Bronchial smooth muscle cell (primary cell): ENCODE measurements at places on chromosomes 5 and 9. TPM values are rescaled to one million over a fixed set of nuclear protein-coding genes. Genes with fewer than 3 reads are reported as not detected.

The MAP3K1 gene
- 2.7 and 3.2 TPM in 2 replicates for total RNA-seq

The NXNL2 gene
- total RNA-seq, result 0.77 and 3.0 TPM in 2 replicates

The LSM11 gene
- 1.7 and 1.9 TPM in 2 replicates for total RNA-seq

The VDAC1 gene
- 189 and 228 TPM in 2 replicates for total RNA-seq

The SKP1 gene
- total RNA-seq, result 253 and 316 TPM in 2 replicates

The ARL14EPL gene
- total RNA-seq, result 0.69 TPM in 1 of 2 replicates, not detected in the other

The SIL1 gene
- total RNA-seq, result 109 and 134 TPM in 2 replicates

The EPB41L4A gene
- 0.09 and 0.16 TPM in 2 replicates for total RNA-seq

The MEIKIN gene
- not detected in 2 replicates for total RNA-seq

The C9 gene
- 0.16 and 0.17 TPM in 2 replicates for total RNA-seq

The BARHL1 gene
- total RNA-seq, result not detected in 2 replicates

The PCDHGB7 gene
- 5.2 and 9.9 TPM in 2 replicates for total RNA-seq

The PCDHA2 gene
- total RNA-seq, result under 0.01 TPM in 1 of 2 replicates, not detected in the other

The FBXW5 gene
- total RNA-seq, result 107 and 184 TPM in 2 replicates

The CD180 gene
- not detected in 2 replicates for total RNA-seq

The GDNF gene
- 0.09 and 0.32 TPM in 2 replicates for total RNA-seq

The SERF1B gene
- total RNA-seq, result 7.6 and 14.7 TPM in 2 replicates

The DEPDC1B gene
- total RNA-seq, result 1.0 and 1.1 TPM in 2 replicates

The WNK2 gene
- total RNA-seq, result under 0.01 TPM in 1 of 2 replicates, not detected in the other

The NOXA1 gene
- 0.26 and 0.95 TPM in 2 replicates for total RNA-seq

The FRMPD1 gene
- not detected in 2 replicates for total RNA-seq

The CAVIN4 gene
- 0.79 and 1.6 TPM in 2 replicates for total RNA-seq

The ECPAS gene
- 96.8 and 106 TPM in 2 replicates for total RNA-seq

The IFNA21 gene
- total RNA-seq, result not detected in 2 replicates

The ARID3C gene
- total RNA-seq, result not detected in 2 replicates

The UNC13B gene
- total RNA-seq, result 21.0 and 25.5 TPM in 2 replicates

The ERCC6L2 gene
- total RNA-seq, result 66.7 and 78.5 TPM in 2 replicates

The CDKN2B gene
- 7.7 and 10.4 TPM in 2 replicates for total RNA-seq

The F2RL2 gene
- 10.4 and 15.0 TPM in 2 replicates for total RNA-seq

The PCDHB16 gene
- total RNA-seq, result 0.16 and 2.1 TPM in 2 replicates

The TAS2R1 gene
- total RNA-seq, result not detected in 2 replicates

The RNF183 gene
- total RNA-seq, result not detected in 2 replicates

The ELAVL2 gene
- total RNA-seq, result under 0.01 and 0.09 TPM in 2 replicates

The CRB2 gene
- total RNA-seq, result not detected in 2 replicates

The PAEP gene
- total RNA-seq, result not detected in 2 replicates

The FCN2 gene
- not detected in 2 replicates for total RNA-seq

The PRDM9 gene
- total RNA-seq, result not detected in 2 replicates

The SLC6A18 gene
- not detected in 2 replicates for total RNA-seq

The CCDC183 gene
- total RNA-seq, result 0.32 and 0.43 TPM in 2 replicates

The CCDC69 gene
- total RNA-seq, result 2.6 and 3.3 TPM in 2 replicates

The GLRX gene
- 35.2 and 63.4 TPM in 2 replicates for total RNA-seq

The ROPN1L gene
- 0.32 and 0.60 TPM in 2 replicates for total RNA-seq

The CDX1 gene
- not detected in 2 replicates for total RNA-seq

The ZNF658 gene
- total RNA-seq, result 3.9 and 4.6 TPM in 2 replicates

The CCNI2 gene
- total RNA-seq, result 0.09 TPM in 1 of 2 replicates, not detected in the other

The WDR38 gene
- total RNA-seq, result not detected in 2 replicates

The EDIL3 gene
- total RNA-seq, result 15.3 and 44.8 TPM in 2 replicates

The SLC22A4 gene
- total RNA-seq, result 1.2 and 4.4 TPM in 2 replicates
